ENCODE measurements at places on chromosomes 4 and X.

- DNase-seq = no peak
Measured at GRCh38 chr4:25835384-25835783, 27.4 kb downstream of the SEL1L3 start.

DNA sequence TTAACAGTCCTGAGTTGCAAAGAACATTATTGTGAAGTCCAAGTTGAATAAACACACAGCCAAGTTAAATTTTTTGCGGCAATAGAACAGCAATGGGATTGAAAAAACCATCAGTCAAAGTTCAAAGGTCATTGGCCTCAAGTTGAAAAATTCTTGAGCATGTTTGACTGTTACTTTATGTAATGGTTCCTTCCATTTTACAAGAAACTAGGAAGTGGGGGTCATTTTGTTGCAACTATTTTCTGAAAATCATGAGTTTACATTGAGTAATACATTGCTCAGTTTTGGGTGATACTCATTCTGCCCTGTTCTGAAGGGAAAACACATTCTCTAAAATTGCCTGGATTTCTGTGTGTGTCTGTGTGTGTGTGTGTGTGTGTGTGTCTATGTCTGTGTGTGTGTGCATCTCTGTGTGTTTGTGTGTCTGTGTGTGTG lies 5.2 kb upstream of the IRF2 start:
- no peak for DNase-seq

- DNase-seq = no peak
Measured at GRCh38 chr4:75924309-75924827, 16.4 kb downstream of the NAAA start.

DNA sequence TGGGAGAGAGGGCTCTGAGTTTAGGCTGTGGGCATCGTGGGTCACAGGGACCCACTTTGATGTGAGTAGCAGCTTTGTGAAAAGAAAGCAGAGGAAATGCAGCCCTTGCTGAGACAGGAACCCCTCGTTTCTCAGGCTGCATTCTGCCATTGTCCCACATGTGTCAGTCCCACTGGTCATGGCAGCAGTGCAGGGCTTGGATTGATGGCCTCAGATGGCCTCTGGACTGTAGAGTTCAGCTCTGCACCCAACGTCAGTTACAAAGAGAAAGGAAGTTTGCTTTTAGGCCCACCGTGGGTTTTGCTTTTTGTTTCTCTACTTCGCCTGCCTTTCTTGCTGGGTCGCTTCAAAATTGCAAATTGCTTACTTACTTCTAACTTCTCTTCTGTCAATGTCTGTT lies 248.3 kb upstream of the KLF3 start:
- no peak for DNase-seq

- DNase-seq = no peak
Measured at GRCh38 chr4:175542786-175543185, 269.3 kb downstream of the GPM6A start.

- DNase-seq = no peak
Measured at GRCh38 chr4:23911675-23912455, 22.0 kb upstream of the PPARGC1A start.
